ENCODE measurements at places on chromosomes 3 and 15.

GRCh38 chr3:171736556-171736955 lies 73.7 kb downstream of the PLD1 start:
- DNase-seq = no peak

DNA sequence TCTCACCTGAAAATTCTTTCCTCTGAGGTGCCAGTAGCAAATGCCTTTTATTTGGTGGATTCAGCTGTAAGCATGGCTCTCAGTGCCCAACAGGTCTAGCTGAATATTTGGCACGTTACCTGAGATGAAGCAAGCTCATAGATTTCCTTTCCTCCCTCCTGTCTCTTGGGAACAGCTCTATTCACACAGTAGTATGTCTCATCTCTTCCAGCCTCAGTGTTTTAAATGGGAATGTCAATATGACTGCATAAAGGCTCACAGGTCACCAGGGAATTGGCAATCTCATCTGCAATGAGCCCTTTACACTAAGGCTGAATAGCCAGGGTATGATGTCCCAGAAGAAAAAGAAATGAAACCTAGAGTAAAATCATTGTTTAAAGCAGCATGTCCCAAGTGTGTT lies 733.5 kb downstream of the NTRK3 start:
- no peak for DNase-seq

- no peak for DNase-seq
Observed at GRCh38 chr15:53246404-53246803, 456.3 kb upstream of the ONECUT1 start.

GRCh38 chr15:78977091-78977571 lies 32.3 kb upstream of the CTSH start:
- peak; percentile 26 for DNase-seq

DNA sequence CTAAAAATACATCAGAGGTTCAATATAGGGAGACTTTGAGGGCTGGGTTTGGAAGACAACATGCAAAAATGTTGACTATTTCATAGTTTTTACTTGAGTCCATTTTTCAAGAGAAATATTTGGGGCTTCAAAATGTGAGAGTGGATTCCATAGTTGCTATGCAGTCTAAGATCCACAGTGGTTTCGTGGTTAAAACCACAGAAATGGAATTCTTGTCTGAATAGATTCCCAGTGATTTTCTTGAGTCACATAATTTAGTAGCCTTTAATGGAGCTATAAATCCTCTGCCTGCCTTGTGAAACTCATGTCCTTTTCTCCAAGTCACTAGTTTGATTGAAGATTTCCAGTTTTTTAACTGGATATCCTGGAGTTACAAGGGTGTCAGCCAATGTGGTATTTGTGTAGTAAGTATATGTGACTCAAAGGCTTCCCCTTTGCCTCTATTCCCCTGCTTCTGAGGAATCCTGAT lies 94.7 kb upstream of the RBMS3 start:
- DNase-seq = no peak

DNA sequence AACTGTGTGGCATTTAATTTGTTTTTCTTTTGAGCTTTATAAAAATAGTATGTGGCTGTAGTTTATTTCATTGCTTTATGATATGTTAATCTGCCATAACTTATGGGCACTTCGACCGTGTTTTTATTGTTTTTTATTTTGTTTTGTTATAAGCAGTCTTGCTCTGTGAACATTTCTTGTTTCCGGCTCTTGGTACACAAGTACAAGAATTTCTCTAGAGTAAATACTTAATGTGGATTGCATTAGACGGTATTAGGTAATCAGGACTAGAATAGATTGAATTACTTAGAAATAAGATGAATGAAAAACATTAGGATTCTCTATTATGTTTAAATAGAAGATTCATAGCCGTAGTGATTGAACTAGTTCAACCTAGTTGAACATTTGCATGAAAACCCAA lies 2.1 kb downstream of the ZFAND6 start:
- DNase-seq = no peak

GRCh38 chr3:13676356-13677017 lies 127.6 kb downstream of the FBLN2 start:
- DNase-seq = no peak

- DNase-seq = no peak
Observed at GRCh38 chr3:131898346-131898745, 136.5 kb downstream of the CPNE4 start.

DNA sequence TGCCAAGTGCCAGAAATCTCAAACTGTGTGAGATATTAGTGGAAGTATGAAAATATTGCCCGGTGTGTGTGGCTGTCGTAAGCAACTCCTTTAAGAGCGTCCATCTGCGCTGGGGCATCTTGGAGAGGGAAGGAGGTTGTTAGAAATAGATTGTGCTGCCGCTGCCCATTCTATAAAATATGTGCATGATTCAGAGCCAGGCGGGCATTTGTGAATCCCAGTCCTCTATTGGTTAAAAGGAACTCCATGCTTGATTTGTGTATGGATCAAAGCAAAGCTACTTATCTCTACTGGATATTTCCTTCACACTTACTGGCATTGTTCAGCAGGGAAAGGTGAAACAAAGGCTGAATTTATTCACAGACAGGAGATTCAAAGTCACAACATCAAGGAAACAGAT lies 89.6 kb upstream of the SNRK start:
- DNase-seq = no peak

DNA sequence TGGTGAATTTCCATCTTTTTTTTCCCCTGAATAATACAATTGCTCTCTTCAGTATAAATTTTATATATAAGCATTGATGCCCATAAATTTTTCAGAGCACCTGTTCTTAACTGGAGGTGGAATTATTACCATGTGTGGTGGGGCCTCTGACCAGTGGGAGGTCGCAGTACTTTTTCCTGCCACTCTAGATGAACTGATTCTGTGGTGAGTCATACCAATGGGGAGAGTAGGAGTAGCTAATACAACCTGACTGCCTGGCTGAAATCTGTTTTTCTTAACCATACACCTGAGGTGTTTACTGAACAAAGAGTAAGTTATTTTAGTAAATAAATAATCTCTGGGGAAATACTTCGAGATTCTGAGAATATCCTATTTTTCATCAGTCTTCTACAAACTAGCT lies 67.2 kb downstream of the UNC13C start:
- no peak for DNase-seq

DNA sequence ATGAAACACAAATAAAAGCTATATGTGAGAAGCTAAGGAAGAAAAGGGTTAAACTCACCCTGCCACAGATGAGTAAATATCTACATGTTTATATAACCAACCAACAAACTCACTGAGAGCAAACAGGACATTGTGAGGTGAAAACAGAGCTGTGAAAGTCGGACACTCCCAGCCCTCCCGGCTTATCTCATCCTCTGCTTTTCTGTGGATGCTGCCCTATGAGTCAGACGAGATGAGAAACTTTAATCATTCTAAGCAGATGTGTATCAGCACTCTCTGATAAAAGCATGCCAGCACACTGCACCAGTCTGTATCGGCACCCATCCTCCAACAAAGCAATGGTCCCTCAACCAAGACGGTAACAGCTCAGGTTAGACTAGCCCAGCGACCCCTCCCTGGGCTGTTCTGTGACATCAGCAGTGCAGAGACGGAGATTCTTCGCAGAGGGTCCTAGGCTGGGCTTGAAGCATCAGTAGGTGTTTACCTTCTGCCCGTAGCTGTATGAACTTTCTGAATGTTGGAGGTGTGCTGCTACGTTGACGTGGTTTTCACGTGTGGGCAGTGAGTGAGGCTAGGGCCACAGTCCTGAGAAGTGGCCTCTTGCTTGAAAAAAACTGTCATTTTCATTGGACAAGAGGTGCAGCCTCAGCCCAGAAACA lies 119.8 kb upstream of the ALDH1A3 start:
- DNase-seq = no peak

- peak; percentile 20 for DNase-seq
Observed at GRCh38 chr3:31562525-31562924, 29.8 kb downstream of the STT3B start.

DNA sequence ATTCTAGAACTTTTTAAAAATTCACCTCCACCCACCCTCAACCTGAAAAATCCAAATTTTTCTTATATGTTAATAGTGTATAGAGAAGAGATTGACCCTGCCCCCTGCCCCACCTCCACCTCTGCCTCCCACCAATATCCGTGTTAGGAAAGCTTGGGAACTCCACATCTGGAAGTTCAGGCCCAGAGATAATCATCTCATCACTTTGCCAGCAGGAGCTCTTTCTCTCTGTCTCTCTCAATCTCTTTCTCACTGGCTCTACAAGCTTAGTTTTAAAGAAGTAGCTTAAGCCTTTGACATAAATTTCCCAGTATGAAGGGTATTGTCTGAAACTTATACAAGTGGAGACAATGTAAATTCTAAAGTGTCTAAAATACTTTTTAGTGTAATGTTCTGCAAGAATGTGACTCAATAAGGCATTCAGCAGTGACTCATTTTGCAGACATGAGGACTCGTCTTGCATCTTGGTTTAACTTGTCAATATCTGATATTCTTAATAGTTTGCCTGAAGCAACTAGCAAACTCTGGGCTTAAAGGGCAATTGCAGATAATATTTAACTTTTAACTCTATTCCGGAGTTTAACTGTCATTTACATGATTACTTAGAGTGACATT lies 299.8 kb upstream of the EPHA3 start:
- DNase-seq = no peak

- peak; percentile 54 for DNase-seq
Observed at GRCh38 chr15:64596701-64597476, 136.5 kb downstream of the ZNF609 start.

DNA sequence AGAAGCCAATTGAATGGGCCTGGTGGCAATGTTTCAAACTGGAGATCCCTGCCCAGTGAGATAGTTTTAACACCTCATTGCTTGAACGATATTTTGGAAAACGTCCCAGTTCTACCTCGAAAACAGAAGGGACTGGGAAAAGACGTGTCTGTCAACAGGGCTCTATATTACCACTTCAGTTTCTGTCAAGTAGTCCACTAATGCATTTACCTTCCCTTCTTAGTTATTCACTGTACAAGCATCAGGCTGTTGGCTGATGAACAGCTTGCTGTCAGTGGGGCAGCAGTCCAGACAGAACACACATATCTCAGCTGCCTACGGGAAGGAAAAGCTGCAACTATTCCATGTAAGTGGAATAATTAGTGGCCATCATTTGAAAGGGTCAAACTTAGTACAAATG lies 794.7 kb upstream of the GBE1 start:
- no peak for DNase-seq

DNA sequence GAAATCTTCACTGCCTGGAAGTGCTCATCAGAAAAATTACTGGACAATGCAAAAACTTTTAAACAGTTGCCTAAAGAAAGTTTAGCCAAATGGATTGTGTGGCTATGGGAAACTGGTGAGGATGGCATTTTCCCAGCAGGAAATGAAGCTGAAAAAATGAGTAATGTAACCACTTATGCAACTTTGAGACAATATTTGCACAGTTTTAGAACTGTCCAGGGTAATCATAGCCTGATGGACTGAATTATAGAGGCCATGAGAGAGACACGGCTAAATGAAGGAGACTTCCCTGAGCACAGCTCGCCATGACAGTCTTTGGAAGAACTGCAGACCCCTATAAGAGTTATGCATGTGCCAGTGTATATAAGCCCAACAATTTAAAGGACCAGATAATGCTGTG lies 881.5 kb downstream of the VGLL3 start:
- no peak for DNase-seq

DNA sequence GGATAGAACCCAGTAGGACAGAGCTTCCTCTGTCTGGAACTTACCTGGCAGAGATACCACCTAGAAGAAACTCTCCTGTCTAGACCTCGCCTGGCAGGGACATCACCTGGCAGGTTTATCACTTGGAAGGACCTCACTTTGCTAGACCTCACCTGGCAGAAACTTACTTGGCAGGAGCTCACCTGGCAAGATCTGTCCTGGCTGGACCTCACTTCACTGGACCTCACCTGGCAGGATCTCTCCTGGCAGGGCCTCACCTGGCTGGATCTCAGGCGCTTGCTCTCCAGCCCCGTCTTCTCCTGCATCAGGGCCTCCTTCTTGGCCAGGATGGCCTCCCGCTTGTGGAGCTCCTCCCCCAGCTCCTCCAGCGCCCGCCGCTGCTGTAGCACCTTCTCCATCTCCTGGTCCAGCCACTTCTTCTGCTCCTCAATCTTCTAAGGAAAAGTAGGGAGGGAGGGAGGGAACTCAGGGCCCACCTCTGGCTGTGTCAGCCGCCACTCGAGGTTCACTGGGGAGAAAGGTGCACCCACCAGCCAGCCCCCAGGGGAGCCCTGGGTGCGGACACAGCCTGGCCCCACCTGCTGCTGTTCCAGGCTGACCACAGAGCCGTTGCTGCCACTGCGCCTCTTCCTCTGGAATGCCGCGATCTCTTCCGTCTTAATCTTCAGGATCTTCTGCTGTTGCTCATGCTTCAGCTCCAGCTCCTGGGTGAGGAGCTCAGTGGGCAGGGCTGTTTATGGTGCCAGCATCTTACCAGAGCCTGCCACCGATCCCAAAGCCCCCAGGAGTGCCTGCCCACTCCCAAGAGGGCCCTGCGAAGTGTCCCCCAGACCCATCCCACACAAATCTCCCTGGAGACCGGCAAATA lies 22.5 kb downstream of the KIF7 start:
- no peak for DNase-seq

DNA sequence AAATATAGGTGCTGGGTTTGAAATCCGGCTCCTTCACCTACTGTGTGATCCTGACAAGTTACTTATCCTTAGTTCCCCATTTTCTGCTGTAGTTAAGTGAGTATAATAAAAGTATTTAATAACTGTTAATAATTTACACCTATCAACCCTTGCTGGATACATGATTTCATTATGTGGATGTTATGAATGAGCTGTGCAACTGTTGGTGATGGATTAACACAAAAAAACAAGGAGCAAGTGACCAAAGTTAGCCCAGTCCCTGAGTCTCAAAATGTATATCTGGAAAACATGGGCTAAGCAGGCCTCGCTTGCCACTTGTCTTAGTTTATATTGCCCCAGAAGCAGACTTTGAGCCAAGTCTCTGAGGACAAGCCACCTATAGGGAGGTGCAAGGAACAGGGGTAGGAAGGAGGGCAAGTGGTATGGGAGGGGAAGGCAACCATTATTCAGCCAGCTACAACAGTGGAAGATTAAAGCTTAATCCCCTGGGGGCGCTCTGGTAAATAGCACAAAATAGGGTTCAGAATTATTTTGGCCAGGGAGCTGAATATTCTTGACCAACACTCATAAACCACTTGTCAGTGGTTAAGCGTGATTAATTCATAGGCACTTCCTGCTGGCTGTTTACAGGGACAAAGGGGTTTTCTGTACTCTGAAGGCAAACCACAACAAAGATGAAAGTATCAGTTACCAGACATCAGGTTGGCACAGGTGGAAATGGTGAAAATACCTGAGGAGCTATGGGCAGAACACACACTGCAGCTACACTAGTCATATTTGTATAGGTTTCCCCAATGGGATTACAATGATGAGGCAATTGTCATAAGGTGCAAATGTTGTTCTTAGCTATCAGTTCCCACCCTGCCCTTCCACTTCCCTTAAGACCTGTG lies 76.2 kb downstream of the TRIM42 start:
- DNase-seq = no peak

DNA sequence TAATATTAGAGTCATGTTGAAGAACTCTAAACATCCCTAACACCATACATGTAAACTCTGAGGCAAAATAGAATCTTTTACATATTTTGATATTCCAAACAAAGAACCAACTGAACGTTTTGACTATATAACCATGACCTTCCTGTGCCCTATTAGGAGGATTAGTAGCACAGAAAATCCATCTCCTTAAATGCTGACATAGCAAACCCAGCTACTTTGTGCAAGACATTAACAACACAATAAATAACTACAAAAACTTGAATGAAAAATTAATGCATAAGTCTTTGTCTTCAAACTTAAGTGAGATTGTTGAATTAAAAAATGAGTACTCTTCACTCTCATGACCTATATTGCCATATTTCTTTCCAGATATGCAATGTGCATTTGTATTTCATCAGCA lies 450.0 kb upstream of the PDZRN3 start:
- DNase-seq = no peak

All from CD4-positive, alpha-beta T cell treated with Interleukin-1 beta for 1 hour (primary cell).